ENCODE measurements at places on chromosomes 3 and 15. TPM values are rescaled to one million over a fixed set of nuclear protein-coding genes. Genes with fewer than 3 reads are reported as not detected.

DNA sequence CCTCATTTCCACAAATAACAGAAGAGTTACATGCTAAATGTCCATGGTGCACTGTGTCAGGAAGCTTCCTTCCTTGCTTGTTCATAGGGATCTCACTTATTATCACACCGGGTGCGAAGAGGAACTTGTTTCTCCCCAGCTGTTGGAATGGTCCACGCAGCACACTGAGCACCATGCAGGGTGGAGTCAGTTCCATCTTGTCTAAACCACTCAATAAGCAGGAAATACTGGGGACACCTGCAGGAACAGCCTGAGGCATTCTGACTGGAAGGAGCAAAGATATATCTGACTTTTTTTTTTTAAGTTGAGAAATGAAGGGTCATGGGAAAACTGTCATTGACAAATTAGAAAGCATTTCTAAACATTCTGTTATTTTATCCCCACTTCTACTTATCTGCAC is 70.0 kb upstream of the WDR72 start:
- no peak for DNase-seq

DNA sequence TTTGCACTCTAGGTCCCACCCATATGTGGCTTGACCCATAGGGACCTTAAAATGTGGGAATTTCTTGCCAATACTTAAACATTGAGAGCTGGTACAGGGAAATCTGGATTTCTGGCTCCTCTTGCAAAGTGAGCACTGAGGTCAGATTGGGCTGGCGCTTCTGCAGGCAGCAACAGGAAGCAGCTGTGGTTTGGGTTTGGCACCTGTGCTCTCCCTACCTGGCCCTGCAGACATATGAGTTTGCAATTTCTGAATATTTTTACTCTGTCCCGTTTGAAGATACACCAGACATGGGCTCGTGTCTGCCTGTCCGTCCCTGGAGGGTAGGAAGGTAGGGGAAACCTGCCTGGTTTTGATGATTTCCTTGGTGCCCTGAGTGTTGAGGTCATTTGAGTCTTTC is 74.8 kb upstream of the SEC13 start:
- DNase-seq = peak; percentile 88

Gene MST1R
- total RNA-seq = 0.38 TPM

GRCh38 chr15:70433586-70434324 is 329.6 kb downstream of the UACA start:
- DNase-seq = no peak

- peak; percentile 67 for DNase-seq
Measured at GRCh38 chr3:177050501-177051237, 146.6 kb downstream of the TBL1XR1 start.

GRCh38 chr3:143291836-143292447 is 172.4 kb downstream of the CHST2 start:
- DNase-seq = no peak

- DNase-seq = no peak
Measured at GRCh38 chr3:49711489-49711888, 8.0 kb downstream of the AMIGO3 start.

- DNase-seq = no peak
Measured at GRCh38 chr3:70856414-70857162, 544.1 kb upstream of the MDFIC2 start.

Gene SLCO2A1
- total RNA-seq = not detected

Data from OCI-LY7 (cell line).